ENCODE measurements at places on chromosomes 7 and 10.
A peak's percentile ranks its signal among the peaks of the same experiment; 100 is the strongest.

DNA sequence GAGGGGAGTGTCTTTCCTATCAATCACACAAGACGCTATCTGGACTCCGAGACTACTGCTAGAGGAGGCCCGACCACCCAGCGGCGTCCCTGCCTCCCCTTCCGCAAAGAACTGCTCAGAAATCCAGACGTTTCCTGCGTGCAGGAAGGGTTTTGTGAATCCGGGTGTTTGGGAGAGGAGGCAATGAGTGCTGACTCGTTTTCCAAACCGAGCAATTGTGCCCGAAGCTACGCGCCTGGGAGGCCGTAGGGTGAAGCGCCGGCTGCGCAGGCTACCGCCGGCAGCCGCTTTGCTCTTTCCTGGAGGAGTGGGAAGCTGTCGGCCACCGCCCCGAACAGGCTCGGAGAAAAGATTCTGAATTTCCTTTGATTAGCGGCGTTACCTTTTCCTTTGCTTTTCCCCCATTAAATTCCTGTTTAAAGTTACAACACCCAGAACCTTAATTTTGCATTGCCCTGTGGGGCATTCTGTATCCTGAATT is 5.3 kb downstream of the VAX1 start:
- H3K4me3 ChIP-seq, result peak overlapping the region; percentile 63
- DNase-seq, result peak; percentile 31
- no peaks in the 10 kb centered on the region for H3K36me3 ChIP-seq
- H3K27me3 ChIP-seq, result peaks cover 100% of the 10 kb centered on the region
- H3K27ac ChIP-seq, result no peak overlapping the region

GRCh38 chr7:5231811-5232484 is 41.9 kb downstream of the WIPI2 start:
- H3K36me3 ChIP-seq, result peaks cover 51% of the 10 kb centered on the region
- no peak overlapping the region for H3K4me3 ChIP-seq
- peaks cover 3% of the 10 kb centered on the region for H3K27me3 ChIP-seq
- H3K27ac ChIP-seq, result peak overlapping the region; percentile 69
- peaks cover 40% of the 10 kb centered on the region for H3K4me1 ChIP-seq

DNA sequence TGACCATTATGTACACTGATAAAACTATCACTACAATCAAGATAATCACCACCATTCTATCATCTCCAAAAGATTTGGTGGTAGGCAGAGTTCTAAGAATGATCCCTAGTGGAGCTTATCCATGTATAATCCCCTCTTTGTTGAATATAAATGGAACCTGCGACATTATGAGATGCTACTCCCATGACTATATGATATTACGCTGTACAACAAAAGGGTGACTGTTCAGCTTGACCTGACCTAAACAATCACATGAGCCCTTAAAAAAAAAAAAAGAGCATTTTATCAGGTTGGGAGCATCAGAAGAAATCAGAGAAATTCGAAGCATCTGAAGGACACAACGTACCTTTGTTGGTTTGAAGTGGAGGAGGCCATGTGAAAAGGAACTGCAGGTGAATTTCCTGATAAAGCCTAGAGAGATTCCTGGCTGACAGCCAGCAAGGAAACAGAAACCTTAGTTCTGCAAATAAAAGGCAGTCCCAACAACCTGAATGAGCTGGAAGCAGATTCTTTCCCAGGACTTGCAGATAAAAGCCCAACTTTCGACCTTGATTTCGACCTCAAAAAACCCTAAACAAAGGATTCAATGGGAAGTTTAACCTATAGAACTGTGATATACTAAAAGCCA is 270.7 kb downstream of the ADRA2A start:
- DNase-seq, result no peak
- H3K36me3 ChIP-seq, result no peaks in the 10 kb centered on the region
- H3K4me3 ChIP-seq, result no peak overlapping the region
- no peak overlapping the region for H3K27ac ChIP-seq

- no peaks in the 10 kb centered on the region for H3K36me3 ChIP-seq
- peaks cover 53% of the 10 kb centered on the region for H3K27me3 ChIP-seq
- peak overlapping the region; percentile 71 for H3K4me3 ChIP-seq
These were observed 1.3 kb upstream of the ACHE start for GRCh38 chr7:100896732-100897608.

DNA sequence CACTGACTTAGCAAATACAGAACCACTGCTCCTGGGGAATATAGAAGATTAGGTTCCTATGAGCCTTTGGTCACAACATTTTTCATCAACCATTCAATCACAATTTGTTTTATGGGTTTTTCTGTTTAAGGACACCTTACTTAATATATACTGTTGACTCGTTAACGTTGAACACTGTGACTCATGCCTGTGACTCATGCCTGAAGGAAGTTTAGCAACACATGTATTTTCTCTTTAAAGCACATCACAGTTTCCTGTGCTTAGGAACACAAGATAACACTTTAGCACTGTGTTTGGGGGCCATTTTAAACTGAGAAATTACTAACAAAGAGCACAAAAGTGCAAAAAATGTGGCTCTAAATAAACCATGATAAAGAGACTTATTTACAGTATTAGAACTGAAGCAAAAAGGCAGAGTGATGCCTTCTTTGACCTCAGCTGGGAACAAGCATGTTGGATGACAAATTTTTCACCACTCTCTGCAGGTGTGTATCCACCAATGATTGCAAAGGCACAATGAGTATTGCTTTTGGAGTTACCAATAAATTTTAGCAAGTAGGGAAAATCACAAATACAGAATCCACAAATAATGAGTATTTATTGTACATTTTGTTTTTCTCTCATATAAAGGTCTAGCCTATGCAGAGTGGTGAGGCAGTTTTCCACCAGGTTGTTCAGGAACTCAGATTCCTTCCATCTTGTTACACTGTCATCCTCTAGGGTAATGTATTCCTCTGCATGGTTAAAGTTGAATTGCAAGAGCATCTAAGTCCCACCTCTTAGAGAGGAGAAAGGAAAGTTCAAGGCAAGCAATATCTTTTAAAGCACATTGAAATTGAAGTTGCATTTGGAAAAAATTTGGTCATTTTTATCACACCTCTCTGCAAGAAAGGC is 7.3 kb downstream of the FGFBP3 start:
- H3K4me3 ChIP-seq, result no peak overlapping the region
- DNase-seq, result no peak
- peaks cover 21% of the 10 kb centered on the region for H3K4me1 ChIP-seq
- H3K27ac ChIP-seq, result peak overlapping the region; percentile 64
- H3K36me3 ChIP-seq, result peaks cover 37% of the 10 kb centered on the region

- no peak overlapping the region for H3K4me3 ChIP-seq
- H3K4me1 ChIP-seq, result peaks cover 47% of the 10 kb centered on the region
- peak overlapping the region; percentile 65 for H3K27ac ChIP-seq
- no peaks in the 10 kb centered on the region for H3K27me3 ChIP-seq
- no peak for DNase-seq
These were observed 55.4 kb downstream of the LANCL2 start for GRCh38 chr7:55420530-55420929.

GRCh38 chr7:37342688-37343471 is 105.8 kb downstream of the ELMO1 start:
- H3K4me3 ChIP-seq, result no peak overlapping the region
- DNase-seq, result no peak
- no peaks in the 10 kb centered on the region for H3K36me3 ChIP-seq
- H3K27ac ChIP-seq, result no peak overlapping the region
- no peaks in the 10 kb centered on the region for H3K27me3 ChIP-seq
- H3K4me1 ChIP-seq, result peaks cover 5% of the 10 kb centered on the region

DNA sequence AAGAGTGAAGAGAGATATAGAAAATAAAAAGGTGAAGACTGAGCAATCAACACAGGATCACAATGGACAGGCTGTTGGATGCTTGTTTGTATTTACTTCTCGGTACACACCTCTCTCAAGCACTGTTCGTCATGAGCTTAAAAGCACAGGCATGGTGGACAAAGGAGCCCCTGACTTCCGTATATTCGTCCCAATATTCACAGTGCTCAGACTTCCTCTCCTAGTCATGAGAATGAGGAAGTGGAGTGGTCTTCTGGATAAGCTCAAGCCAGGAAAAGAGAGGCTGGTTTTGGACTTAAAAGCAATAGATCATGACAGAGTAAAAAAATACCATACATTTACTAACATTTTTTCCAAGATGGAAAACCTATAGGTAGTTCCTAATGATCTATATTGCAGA is 172.5 kb downstream of the SORCS1 start:
- H3K4me3 ChIP-seq, result no peak overlapping the region
- H3K27me3 ChIP-seq, result no peaks in the 10 kb centered on the region
- H3K36me3 ChIP-seq, result no peaks in the 10 kb centered on the region
- H3K4me1 ChIP-seq, result peaks cover 5% of the 10 kb centered on the region
- DNase-seq, result no peak
- H3K27ac ChIP-seq, result no peak overlapping the region

DNA sequence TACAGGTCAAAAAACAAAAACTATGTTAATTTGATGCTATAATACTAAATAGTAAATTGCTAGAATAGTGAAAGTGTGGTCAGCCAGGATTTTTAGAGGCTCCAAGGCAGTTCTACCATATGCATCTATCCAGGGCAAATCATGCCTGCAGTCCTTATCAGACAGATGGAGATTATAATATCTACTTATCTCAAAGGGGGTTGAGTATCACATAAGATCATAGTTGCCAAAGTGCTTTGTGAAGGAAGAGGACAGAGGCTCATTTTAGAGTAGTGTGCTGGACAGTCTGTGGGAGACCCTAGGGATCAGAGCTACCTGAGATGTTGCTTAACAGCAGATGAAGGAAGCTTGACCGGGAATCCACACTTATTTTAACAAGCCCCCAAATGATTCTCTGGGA is 3.2 kb downstream of the ICA1 start:
- H3K4me3 ChIP-seq, result no peak overlapping the region
- no peak for DNase-seq
- H3K4me1 ChIP-seq, result peaks cover 4% of the 10 kb centered on the region
- peaks cover 51% of the 10 kb centered on the region for H3K27me3 ChIP-seq

DNA sequence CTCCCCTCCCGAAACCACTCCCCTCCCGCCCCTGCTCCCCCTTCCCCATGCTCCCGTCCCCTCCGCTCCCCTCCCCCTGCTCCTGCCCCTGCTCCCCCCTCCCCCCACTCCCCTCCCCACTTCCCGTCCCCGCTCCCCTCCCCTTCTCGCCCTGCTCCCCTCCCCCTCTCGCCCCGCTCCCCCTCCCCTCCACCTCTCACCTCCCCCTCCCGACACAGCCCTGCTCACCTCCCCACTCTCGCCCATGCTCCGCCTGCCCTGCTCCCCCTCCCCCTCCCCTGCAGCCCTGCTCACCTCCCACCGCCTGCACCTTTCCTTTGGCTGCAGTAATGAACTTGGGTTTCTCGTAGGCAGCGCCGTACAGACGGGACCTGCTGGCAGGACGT is 49.9 kb upstream of the NKX6-2 start:
- no peak for DNase-seq
- H3K27me3 ChIP-seq, result peaks cover 37% of the 10 kb centered on the region
- H3K36me3 ChIP-seq, result no peaks in the 10 kb centered on the region
- peaks cover 12% of the 10 kb centered on the region for H3K4me1 ChIP-seq
- H3K4me3 ChIP-seq, result no peak overlapping the region

GRCh38 chr10:69898941-69899340 is 97.2 kb downstream of the COL13A1 start:
- H3K27me3 ChIP-seq, result peaks cover 11% of the 10 kb centered on the region
- no peaks in the 10 kb centered on the region for H3K36me3 ChIP-seq
- H3K27ac ChIP-seq, result peak overlapping the region; percentile 84
- peaks cover 76% of the 10 kb centered on the region for H3K4me1 ChIP-seq

DNA sequence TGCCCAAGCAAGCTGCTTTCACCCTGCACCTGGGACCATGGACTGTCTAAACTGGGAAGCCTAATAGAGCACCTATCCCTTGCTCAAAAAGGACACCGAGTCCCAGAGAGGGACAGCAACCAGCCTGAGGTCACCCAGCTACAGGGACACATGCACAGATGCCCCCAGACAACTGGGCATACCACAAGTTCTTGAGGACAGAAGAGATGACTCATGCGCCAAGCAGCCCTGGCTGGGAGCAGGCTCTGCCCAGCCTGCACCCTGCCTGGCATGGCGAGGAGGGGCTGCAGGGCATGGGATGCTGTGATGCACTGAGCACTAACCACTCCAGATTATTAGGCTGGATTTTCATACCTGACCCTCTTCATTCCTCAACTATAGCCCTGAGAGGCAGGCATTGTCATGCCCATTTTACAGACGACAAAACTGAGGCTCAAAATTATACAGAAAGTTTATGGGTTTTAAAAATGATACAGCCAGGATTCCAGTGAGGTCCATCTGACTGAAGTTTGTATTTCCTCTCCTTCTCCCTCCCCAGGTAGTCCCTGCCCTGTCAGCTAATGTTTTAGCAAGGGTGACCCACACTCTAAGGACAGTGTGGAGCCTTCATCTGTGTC is 289.3 kb upstream of the ZMIZ1 start:
- peaks cover 58% of the 10 kb centered on the region for H3K4me1 ChIP-seq
- H3K27ac ChIP-seq, result no peak overlapping the region
- no peak overlapping the region for H3K4me3 ChIP-seq
- H3K36me3 ChIP-seq, result peaks cover 7% of the 10 kb centered on the region
- DNase-seq, result no peak

- H3K27ac ChIP-seq, result peak overlapping the region; percentile 78
- no peak for DNase-seq
- H3K4me3 ChIP-seq, result peak overlapping the region; percentile 99
These were observed 1.9 kb downstream of the PTEN start for GRCh38 chr10:87865241-87865881.

DNA sequence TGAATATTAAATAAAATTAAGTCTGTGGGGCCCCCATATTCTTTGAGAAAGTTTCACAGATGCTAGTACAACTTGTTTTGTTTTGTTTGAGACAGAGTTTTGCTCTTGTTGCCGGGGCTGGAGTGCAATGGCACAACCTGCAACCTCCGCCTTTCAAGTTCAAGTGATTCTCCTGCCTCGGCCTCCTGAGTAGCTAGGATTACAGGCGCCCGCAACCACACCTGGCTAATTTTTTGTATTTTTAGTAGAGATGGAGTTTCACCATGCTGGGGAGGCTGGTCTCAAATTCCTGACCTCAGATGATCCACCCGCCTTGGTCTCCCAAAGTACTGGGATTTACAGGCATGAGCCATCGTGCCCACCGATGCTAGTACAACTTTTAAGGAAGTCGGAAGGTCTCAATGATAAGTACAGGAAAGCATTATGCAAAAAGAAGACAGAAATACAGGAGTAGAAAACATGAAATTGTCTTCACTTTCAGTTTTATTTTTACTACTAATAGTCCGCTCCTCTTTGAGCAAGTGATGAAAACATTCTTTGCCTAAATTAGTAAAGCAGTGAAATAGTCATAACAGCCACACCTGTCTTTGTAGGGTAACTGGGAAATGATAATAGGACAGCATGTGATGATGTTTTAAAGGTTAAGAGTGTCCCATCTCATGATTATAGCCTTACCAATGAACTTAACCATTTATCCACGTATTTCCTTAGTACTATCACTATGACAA is 147.5 kb downstream of the SEMA3D start:
- H3K36me3 ChIP-seq, result peaks cover 28% of the 10 kb centered on the region
- H3K27me3 ChIP-seq, result no peaks in the 10 kb centered on the region
- H3K4me1 ChIP-seq, result peaks cover 15% of the 10 kb centered on the region
- peak overlapping the region; percentile 64 for H3K27ac ChIP-seq

GRCh38 chr10:121911421-121911697 is 16.5 kb downstream of the ATE1 start:
- H3K4me1 ChIP-seq, result no peaks in the 10 kb centered on the region
- H3K4me3 ChIP-seq, result no peak overlapping the region
- H3K27ac ChIP-seq, result no peak overlapping the region
- H3K27me3 ChIP-seq, result no peaks in the 10 kb centered on the region

- DNase-seq, result no peak
- H3K27ac ChIP-seq, result peak overlapping the region; percentile 23
- peaks cover 8% of the 10 kb centered on the region for H3K36me3 ChIP-seq
- no peak overlapping the region for H3K4me3 ChIP-seq
- H3K27me3 ChIP-seq, result peaks cover 33% of the 10 kb centered on the region
These were observed 20.4 kb upstream of the INMT start for GRCh38 chr7:30731581-30731980.
